ENCODE measurements at places on chromosomes 13 and 19. TPM values are rescaled to one million over a fixed set of nuclear protein-coding genes. Genes with fewer than 3 reads are reported as not detected.

Gene CABP5
- total RNA-seq = not detected

Gene KIR2DL3
- not detected for total RNA-seq

Gene PRR22
- 2.9 TPM for total RNA-seq

Gene RYR1
- total RNA-seq = 0.06 TPM

Gene PCSK4
- total RNA-seq = 3.3 TPM

Gene DHRS12
- total RNA-seq = 3.2 TPM

DNA sequence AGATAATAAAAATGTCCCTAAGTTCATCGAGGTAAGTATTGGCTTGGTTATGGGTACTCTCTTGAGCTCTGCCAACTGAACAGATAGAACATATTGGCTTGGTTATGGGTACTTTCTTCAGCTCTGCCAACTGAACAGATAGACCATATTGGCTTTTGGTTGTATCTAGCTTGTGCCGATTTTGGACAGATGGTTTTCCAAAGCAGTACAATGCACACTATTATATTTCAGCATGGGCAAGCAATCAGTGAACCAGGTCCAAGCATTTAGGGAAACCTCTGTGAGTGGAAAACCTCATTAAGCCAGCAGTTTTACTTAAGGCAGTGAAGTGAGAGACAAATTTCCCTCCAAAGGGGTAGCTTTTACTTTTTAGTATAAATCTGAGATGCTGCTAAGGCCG lies 1440.5 kb upstream of the SPRY2 start:
- no peak for DNase-seq

- DNase-seq = no peak
Measured at GRCh38 chr19:12778905-12779161, 3.5 kb upstream of the HOOK2 start.

GRCh38 chr19:35715355-35715809 lies 2.4 kb upstream of the KMT2B start:
- no peak for DNase-seq

- no peak for DNase-seq
Measured at GRCh38 chr19:34734537-34735103, 577 bp downstream of the ZNF181 start.

- no peak for DNase-seq
Measured at GRCh38 chr19:435056-435706, 25.7 kb downstream of the SHC2 start.

- DNase-seq = no peak
Measured at GRCh38 chr13:31114641-31115040, 47.1 kb downstream of the HSPH1 start.
